Panc1 (cell line): ENCODE measurements at places on chromosomes 16 and 17. TPM values are rescaled to one million over a fixed set of nuclear protein-coding genes. Genes with fewer than 3 reads are reported as not detected.

- no peak for DNase-seq
Observed at GRCh38 chr17:6429266-6429665, 5.7 kb downstream of the AIPL1 start.

DNA sequence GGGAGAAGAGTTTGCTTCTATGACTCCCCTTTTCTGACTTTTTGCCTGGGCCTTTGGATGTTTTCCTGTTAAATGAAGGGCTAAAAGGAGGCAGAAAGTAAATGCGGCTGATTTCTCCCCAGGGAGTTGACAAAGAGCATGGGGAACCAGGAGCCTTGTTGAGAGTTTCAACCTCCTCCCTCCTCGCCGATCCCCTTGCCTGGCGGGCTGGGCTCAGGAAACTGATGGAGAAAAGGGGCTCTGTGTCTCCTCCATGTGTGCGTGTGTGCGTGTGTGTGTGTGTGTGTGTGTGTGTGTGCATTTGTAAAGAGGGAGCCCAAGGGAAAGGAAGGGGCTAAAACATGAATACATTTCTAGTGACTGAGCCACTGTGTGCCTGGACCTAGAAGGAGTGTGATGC, 94.5 kb downstream of the ZDHHC7 start:
- DNase-seq: no peak

DNA sequence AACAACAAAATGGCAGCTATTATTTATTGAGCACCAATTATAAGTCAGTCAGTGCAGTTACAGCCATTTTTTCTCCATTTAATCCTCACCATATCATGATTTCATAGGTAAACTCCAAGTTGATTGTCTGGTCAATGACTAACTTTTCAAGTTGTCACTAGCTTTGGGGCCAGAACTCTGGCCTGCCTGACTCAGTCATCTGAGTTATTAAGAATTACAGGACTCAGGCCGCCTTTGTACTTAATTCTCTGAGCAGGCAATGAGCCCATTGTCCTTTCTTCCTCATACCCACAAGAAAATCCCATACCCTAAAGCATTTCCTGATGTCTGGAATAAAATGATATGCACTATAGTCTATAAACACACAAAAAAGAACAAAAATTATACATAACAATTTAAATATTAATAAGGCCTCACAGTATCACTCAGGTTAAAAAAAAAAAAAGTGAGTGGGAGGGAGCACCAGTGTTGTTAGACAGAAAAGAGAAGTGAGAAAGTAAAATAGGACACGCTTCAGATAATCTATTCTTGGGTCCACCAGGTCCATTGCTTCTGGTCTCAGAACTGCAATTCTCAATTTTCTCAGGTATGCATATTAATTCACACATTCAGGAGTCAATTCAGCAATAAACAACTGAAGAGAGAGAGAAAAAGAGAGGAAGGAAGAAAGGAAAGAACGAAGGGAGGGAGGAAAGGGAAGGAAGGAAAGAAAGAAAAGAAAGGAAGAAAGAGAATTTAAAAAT, 70.2 kb downstream of the SPAG9 start:
- no peak for DNase-seq

DNA sequence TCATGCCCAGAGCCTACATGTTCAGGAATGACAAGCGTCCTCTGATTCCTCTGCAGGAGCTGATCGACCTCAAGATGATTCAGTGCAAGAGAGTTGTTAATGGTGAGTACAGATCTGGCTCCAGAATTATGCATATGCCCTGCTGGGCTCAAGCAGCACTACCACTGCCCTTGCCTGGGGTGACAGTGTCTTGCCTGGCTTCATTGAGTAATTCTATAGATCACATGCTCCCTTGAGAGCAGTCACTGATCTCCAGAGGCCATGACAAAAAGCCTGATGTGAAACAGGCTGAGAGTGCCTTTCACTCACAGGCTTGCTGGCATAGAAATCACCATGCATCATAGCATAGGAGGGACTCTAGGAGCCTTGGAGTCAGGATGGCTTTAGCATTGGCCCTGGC, 26.4 kb downstream of the DUS2 start:
- DNase-seq: no peak

GRCh38 chr17:3003296-3004149, 59.9 kb downstream of the OR1D5 start:
- DNase-seq: no peak

DNA sequence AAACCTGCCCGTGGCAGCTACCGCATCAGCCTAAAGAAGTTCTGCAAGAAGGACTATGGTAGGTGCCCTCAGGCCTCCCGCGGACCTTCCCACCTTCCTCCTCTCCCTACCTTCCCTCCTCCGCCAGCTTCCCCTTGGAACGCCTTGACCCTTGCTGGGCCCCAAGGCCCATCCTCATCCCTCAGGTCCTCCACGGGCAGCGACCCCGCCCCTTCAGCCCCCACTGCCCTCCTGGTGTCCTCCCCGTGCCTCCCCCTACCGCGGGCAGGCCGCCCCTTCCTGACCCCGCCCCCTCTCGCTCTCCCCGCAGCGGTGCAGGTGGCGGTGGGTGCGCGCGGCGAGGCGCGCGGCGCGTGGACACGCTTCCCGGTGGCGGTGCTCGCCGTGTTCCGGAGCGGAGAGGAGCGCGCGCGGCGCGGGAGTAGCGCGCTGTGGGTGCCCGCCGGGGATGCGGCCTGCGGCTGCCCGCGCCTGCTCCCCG, 1.4 kb upstream of the TBC1D24 start:
- no peak for DNase-seq

DNA sequence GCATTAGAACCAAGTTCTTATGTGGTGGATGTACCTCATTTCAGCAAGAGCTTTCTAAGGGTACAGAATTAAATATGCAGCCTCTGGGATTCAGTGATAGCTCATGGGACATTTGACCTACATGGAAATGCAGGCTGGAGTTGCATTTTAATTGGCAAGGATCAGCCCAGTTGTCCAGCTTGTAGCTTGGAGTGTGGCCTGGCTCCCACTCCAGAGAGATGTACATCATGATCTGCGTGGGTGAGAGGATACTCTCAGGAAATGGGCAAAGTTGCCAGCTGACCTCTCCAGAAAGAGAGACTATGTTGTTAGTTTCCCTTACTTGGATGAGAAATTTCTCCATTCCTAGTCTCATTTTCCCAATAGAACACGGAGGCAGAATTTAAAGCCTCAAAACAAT, 555.3 kb downstream of the MAF start:
- DNase-seq: no peak

DNA sequence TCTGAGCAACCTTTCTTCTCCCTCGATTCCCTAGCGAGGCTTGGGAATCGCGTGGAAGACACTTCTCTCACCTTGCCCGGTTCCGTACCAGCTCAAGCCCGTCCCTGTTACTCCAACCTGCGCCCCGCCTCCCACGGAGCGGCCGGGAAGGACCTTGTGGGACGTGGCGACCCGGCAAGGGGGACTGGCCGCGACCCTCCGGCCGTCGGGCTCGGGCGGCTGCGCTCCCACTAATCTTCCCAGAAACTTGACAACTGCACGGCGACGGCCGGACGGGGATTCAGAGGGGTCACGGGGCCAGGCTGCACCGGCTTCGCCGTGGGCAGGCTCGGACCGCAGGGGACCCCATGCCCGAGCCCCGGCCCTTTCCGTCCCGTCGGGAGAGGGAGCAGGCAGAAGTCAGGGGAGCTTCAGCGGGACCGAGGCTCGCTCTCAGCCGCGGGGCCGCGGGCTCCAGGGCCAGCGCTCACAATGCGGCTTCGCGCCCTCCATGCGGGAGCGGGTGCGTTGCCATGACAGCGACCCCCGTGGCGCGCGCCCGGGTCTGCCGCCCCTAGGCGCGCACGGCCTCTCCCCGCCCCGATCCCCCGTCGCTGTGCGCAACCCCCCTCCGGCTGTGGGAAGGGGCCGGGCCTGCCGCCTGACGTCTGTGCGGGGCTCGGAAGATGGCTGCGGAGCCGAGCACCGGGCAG, at the start of gene SGSM2:
Gene SGSM2 (plus strand): TSS at position 650 of the 692 bp plus-strand sequence. CDS start 188 bp downstream, outside the sequence.
- no peak for DNase-seq

GRCh38 chr17:50056217-50056960, 479 bp downstream of the ITGA3 start:
- no peak for DNase-seq

- DNase-seq: no peak
Observed at GRCh38 chr17:33806631-33807030, 448.5 kb upstream of the CCL2 start.

- DNase-seq: no peak
Observed at GRCh38 chr17:43129671-43130010, 4.5 kb upstream of the BRCA1 start.

DNA sequence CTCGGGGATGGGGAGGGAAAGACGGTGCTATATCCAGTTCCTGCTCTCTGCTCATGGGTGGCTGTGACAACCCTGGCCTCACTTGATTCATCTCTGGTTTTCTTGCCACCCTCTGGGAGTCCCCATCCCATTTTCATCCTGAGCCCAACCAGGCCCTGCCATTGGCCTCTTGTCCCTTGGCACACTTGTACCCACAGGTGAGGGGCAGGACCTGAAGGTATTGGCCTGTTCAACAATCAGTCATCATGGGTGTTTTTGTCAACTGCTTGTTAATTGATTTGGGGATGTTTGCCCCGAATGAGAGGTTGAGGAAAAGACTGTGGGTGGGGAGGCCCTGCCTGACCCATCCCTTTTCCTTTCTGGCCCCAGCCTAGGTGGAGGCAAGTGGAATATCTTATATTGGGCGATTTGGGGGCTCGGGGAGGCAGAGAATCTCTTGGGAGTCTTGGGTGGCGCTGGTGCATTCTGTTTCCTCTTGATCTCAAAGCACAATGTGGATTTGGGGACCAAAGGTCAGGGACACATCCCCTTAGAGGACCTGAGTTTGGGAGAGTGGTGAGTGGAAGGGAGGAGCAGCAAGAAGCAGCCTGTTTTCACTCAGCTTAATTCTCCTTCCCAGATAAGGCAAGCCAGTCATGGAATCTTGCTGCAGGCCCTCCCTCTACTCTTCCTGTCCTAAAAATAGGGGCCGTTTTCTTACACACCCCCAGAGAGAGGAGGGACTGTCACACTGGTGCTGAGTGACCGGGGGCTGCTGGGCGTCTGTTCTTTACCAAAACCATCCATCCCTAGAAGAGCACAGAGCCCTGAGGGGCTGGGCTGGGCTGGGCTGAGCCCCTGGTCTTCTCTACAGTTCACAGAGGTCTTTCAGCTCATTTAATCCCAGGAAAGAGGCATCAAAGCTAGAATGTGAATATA, 4.8 kb upstream of the LASP1NB start:
- DNase-seq: no peak

The TEFM gene
- 13.0 TPM for total RNA-seq

The BEAN1 gene
- total RNA-seq: not detected

The SNAI3 gene
- total RNA-seq: not detected

The YPEL2 gene
- 1.1 TPM for total RNA-seq

The PLXDC1 gene
- not detected for total RNA-seq

The CCDC92B gene
- total RNA-seq: 0.51 TPM

The DUSP3 gene
- total RNA-seq: 41.6 TPM

The XYLT1 gene
- total RNA-seq: 0.62 TPM

The PEMT gene
- total RNA-seq: 27.0 TPM

The MAP2K6 gene
- total RNA-seq: 11.8 TPM
